Dermis blood vessel endothelial cell (primary cell): ENCODE measurements at places on chromosomes 3 and 15. TPM values are rescaled to one million over a fixed set of nuclear protein-coding genes. Genes with fewer than 3 reads are reported as not detected.

DNA sequence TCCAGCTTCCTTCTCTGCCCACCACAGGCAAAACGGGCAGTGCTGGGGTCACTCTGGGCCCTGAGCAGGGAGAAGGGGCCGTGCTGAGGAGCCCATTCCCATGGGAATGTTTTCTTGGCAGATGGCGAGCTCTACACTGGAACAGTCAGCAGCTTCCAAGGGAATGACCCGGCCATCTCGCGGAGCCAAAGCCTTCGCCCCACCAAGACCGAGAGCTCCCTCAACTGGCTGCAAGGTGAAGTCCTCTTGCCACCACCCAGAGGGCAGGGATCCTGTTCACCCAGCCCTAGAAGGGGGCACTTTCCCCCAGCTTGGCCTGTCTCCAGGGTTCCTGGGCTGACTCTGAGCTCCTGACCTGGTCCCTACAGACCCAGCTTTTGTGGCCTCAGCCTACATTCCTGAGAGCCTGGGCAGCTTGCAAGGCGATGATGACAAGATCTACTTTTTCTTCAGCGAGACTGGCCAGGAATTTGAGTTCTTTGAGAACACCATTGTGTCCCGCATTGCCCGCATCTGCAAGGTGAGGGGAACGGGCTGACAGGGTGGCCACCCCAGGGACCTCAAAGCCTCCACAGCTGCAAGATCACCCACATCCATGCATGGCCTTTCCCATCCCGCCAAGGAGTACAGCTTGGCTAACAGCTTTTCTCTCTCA is 12.4 kb downstream of the CIB1 start:
- peak; percentile 91 for DNase-seq

DNA sequence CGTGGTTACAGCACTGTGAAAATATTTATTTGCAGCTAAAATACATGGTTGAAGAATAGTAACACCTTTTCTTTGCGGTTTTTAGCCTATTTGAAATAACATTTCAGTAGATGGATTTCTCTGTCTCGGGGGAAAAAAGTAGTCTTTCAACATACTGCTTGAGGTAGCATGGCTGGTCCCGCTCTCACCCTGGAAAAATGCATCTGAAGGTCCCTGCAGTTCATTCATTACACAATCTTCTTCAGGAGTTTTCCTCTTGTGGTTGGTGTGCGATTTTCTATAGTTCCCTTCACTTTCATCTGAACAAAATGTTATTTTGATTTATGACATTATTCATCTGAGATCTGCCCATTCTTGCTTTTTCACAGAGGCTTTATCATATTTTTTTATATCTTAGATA is 75.9 kb downstream of the STRIT1 start:
- no peak for DNase-seq

- DNase-seq, result no peak
Observed at GRCh38 chr3:58792921-58793451, 126.4 kb upstream of the FAM3D start.

DNA sequence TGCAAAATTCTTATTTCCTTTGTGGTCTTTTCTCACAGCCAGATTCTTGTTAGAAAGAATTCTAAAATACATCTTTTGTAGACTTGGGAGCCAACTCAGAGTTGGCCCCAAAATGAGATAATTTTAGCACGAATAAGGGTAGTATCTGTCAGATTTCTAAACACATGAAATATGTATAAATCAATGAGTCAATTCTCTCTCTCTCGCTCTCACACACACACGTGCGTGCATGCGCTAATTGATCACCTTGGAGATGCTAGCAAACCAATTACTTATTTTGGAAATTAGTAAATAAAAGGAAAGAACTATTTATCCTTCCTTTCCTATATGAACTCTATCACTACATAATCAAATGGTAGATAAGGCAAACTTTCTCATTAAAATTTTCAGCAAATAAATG is 32.9 kb upstream of the PIK3R4 start:
- DNase-seq, result no peak

DNA sequence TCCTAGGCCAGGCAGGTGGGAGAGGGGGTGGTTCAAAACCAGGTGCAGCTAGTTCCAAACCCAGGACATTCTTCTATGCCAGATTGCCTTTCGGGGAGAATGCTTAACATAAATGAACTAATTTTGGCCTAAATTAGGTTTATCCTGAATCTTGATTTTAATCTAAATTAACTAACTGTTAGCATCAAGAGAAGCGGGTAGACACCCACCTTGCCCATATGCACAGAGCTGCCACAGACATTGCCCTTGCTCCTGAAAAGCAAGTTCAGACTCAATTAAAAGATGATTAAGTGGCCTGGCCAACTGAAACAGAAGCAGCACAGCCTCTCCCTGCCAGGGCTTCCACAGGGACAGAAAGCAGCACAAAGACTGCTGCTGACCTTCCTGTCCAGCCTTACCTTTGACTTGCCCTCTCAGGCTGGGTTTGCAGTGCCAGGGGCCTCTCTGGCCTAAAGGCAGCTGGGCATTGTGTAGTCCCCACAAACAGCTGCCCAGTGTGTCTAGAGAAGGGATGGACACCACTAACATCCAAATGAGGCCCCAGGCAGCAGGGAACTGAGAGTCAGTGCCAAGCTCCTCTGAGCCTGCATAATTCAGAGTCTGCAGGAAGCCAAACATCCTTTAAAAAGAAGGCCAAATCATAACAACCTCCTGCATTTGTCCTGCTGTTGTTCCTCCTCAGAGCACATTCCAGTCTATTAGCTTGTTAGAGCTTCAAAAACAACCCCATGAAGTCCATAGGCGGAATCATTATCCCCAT is 15.4 kb upstream of the OXTR start:
- peak; percentile 32 for DNase-seq

DNA sequence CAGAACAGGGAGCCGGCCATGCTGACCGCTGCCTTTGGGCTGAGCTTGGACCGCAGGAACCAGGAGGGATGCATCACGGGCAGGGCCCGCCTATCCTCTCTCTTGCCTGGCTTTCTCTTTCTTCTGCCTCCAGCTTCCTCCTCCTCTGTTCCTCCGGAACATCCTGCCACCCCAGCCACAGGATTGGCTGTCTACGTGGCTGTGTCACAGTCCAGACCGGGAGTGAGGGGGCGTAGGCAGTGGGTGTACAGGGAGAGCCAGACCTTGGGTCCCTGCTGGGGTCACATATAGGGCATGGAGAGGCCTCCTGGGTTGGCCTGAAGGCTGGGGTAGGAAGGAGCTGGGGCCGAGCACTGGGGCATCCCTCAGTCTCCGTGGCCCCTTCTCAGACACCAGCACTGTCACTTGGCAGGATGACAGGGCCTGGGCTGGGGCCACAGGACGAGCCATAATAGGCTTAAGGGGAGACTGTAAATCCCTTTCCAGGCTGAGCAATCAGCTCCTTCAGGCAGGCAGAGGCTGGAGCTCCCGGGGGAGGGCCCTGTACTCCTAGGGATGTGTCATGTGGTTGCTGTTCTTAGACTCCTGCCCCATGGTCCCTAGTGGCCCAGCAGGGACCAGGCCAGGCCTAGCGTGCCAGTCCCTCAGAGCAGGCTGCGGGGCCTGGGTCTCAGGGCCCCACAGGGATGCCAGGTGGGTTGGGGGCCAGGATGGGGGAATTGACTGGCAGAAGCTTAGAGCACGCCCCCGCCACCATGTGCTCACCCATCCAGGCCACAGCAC is 25.4 kb downstream of the LINGO1 start:
- DNase-seq, result peak; percentile 8

- DNase-seq, result no peak
Observed at GRCh38 chr3:64063207-64063982, 40.1 kb upstream of the PSMD6 start.

Gene TMEM41A
- total RNA-seq, result 6.3 and 9.1 TPM in 2 replicates

Gene PLOD2
- total RNA-seq, result 124 and 201 TPM in 2 replicates

Gene TMEM212
- not detected in 2 replicates for total RNA-seq

Gene PRICKLE2
- 2.5 and 3.2 TPM in 2 replicates for total RNA-seq

Gene CCDC39
- under 0.01 and 0.34 TPM in 2 replicates for total RNA-seq

Gene CNTN3
- total RNA-seq, result not detected in 2 replicates
